Stimulated activated CD8-positive, alpha-beta memory T cell treated with anti-CD3 and anti-CD28 coated beads, Interleukin-4, amount 100 ng/mL, for 24 hours (primary cell): ENCODE measurements at places on chromosomes 11 and 22.

GRCh38 chr22:41023299-41023623 lies 69.1 kb upstream of the EP300 start:
- no peak for DNase-seq

GRCh38 chr22:44604991-44605390 lies 97.0 kb upstream of the PRR5 start:
- no peak for DNase-seq

DNA sequence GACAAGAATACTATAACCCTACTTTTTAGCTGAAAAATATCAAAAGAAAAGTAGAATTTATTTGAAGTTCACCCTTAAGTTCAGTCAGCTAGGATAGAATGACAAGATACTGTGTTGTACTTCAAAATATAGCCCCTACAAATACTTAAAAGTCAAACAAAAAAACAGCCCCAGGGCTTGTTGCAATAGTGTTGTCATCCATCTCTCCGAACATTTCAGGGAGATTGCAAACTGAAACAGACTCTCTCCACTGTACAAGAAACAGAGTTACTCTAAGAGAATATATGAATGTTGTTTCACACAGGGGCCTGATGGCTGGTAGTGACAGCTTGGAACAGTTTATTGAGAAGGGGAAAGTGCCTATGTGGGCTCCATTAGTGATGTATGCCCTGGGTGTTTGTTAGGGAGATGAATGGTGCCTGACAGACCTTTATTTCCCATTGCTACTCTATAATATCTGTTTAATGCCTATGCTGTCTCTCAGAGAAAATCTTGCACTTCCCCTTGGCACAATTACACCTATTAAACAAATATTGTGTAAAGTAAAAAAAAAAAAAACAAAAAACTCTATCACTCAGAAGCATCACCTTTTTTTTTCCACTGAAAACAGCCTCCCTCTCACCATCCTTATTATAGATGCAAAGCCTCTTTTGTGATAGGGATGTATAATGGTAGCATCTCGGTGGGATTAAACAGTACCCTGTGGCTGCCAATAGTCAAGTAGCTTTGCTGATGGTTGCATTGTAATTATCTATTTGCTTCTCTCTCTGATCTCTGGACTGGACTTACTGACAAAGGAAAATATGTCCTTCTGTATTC lies 506.3 kb upstream of the LUZP2 start:
- no peak for DNase-seq

DNA sequence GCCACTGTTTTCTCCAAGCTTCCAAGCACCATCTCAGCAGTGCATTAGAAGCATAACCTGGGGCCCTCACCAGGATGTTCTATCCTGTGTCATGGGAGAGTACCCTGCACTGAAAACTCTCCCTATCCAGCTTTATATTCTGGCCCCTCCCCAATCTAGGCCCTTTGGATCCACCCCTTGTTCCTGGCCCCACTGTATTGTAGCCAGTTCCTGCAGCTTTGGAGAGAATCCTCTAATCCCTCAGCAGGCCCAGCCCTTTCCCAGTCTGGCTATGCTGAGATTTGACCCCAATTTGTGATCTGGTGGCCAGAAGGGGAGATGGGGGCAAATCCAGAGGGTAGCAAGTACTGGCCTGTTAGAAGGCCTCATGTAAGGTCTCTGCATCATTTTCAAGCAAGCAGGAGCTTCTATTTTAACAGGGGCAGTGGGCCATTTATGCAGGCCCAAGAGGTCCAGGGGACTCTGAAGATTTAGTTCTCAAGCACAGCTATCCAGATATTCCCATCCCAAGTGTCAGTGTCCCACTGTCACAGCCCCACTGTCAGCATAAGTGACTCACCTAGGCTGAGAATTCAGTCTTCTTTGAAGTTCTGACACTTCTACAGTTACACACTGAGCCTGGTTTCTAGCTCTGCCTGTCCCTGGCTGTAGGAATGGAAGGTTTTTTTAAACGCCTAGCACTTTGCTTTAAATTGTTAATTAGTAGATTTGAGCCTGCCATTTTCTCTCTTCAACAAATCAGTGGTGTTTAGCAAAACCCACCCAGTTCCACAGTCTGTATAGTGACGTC lies 589.5 kb upstream of the CADM1 start:
- no peak for DNase-seq

- no peak for DNase-seq
Observed at GRCh38 chr11:44743959-44744557, 17.3 kb downstream of the TSPAN18 start.
